ENCODE measurements at places on chromosomes 6 and 20. TPM values are rescaled to one million over a fixed set of nuclear protein-coding genes. Genes with fewer than 3 reads are reported as not detected.

Gene SMOC2
- total RNA-seq = not detected

Gene LRRC73
- total RNA-seq = 0.14 TPM

Gene PLG
- total RNA-seq = not detected

Gene FLRT3
- 0.18 TPM for total RNA-seq

Gene CLPSL2
- not detected for total RNA-seq

Gene SIRPB2
- total RNA-seq = 1.2 TPM

Measured in pulmonary artery endothelial cell (primary cell).